ENCODE measurements at places on chromosomes 5 and 9.

DNA sequence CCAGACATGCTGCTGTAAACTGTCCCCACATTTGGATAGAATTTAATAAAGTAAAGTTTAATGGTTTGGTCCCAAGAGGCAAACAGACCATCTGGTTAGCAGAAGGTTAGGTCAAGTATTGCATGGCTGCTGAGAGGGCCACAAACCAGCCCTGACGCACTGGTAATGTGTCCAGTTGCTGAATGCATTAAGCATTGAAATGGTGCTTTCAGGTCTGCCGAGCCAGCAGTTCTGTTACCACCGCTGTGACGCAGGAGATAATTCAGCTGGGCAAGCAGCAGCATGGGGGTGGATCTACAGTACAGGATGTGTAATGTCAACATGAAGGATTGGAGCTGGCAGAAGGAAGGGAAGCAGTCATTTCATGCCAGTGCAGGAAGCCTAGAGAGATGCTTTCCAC lies 16.0 kb downstream of the ZNF462 start:
- DNase-seq, result peak; percentile 89

DNA sequence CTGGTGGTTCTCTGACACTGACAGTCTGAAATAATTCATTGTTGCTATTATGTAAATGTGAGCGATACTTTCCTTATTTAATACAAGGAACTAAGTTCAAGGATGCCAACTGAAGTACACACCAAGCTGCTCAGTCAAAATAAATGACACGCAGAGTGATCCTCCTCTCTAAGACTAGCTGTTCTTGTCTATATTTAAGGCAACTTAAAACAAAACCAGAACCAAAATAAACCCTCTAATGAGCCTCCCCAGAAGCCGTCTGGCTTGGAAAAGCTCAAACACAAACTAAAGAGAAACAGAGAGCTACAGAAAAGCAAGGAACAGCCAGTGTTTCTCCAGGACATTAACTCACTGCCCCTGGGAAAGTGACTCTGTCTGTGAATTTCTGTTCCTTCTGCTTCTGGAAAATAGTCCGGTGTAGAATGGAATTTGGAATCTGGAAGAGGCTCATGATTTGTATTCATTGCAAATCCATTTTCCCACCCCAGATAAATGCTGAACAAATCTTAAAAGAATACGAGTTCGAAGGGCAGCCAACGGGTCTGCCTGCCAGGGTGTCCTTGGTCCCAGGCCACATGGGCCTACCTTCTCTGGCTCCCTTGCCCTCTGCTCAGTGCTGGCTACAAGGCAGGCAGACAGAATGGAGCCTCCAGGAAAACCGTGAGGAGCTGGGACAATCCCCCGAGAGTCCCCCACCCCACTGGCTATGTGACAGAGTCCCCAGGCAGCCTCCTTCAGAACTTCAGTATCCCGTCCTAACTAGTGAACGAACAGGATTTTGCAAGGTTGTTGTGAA lies 14.8 kb downstream of the GGTA1 start:
- no peak for DNase-seq

DNA sequence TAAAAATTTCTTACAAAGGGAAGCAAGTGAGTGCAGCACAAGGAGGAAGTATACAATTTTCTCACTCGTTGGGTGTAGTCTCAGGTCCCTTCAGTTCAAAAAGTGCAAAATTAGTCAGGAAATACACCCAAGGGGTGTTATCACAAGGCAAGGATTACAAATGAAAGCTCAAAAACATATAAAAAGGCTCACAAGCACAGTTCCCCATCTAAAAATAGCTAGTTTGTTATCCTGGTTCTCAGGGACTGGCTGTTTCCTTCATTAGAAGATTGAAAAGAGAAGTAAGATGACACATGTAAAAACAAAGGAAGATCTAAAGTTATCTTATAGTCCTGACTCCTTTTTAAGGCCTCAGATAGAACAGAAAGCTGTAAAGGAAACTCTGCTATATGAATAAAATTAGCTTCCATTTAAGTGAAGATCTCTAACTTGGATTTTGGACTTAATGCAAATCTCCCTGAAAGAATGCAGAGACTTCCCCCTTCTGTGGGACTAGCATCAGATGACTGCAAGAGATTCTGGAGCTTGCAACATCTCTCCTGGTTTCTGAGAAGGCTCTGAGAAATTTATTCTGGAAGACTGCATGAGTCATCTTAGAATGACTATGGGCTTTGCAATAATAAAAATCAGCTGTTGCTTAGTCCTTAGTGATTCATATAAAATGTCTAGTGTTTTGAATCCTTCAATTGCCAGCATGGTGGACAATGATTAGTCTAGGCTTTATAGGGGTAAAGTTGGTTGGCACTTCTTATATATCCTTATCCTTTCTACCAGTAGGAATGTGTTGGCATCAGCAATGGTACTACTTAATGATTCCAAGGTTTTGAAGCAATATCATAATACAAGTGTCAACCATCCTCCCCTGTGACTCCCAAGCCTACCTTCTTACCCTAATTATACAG lies 25.4 kb downstream of the DAB2 start:
- DNase-seq, result no peak

DNA sequence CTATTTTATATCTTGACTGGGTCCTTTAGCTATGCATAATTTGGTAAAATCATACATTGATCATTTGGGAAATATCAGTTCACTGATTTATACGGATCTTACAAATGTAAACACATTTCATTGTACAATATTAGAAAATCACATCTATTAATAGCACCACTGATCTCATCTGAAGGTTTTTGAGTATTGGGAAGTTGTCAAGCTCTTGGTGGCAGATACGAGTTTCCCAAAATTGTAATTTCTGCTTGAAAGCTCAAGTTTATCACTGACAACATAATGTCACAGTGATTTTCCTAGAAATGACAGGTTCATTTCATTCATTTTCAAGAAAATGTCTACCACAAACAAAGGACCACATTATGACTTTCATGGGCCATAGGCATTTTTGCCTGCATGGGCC lies 3.0 kb upstream of the MACROH2A1 start:
- no peak for DNase-seq

DNA sequence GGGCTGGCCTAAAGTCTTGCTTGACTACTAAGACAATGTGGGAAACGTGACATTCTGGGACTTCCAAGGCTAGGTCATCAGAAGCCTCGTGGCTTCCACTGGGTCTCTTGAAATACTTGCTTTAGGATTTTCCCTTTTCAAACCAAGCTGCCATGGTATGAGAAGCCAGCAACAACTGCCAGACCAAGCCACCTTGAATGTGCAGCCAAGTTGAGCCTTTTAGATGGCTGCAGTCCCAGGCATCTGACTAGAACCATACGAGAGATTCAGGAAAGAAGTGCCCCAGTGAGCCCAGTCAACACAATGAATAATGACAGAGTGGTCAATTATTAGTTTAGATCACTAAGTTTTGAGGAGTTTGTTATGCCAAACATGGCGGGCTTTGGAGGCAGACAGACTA lies 143.3 kb downstream of the SLF1 start:
- no peak for DNase-seq

- DNase-seq, result no peak
These were observed 120.4 kb downstream of the RAPGEF6 start for GRCh38 chr5:131514316-131515283.

- no peak for DNase-seq
These were observed 294.3 kb upstream of the HAPLN1 start for GRCh38 chr5:84014966-84015365.

DNA sequence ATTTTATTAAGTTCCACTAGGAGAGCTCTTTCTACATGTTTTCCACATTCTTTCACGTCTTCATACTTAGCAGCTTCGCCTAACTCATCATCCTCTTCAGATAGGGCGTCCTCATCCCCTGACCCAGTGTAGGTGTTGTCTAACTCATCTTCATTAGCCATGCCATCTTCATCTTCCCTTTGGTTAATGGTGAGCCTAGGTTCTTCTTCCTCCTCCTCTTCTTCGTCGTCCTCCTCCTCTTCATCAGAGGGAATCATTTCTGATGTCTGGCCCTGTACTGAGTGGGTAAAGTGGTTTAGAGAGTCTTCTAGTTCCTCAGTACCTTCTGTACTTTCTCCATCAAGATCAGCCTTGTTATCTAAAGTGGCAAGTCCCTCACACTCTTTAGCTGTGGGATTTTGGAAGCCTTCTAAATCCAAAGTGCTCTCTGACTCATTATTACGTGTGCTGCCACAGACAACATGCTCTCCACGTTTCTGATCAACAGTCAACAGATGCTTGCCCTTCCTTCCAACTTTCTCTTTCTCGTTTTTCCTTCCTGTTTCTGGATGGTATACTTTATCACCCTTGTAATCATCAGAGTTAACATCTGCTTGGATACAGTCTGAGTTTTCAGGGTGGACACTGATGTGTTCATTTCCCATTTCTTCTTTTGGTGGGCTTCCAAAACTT lies 31.1 kb downstream of the TUT7 start:
- DNase-seq, result no peak

- DNase-seq, result peak; percentile 7
These were observed 1.5 kb downstream of the CDC42SE2 start for GRCh38 chr5:131265311-131265803.

DNA sequence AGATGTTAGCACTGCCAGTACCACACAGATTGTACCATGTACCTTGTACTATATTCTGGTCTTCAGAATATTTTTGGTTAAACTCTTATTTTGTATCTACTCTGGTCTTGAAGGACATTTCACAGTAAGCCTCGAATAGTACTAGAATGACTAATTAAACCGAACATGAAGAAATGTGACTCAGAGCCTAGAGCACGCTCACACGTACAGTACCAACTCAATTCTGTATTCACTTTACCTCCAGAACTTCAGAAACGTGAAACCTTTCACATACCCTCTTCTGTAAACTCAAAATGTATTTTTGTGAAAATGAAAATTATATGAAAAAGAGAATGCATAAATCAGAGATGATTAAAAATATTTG lies 112.8 kb downstream of the MVB12B start:
- no peak for DNase-seq

DNA sequence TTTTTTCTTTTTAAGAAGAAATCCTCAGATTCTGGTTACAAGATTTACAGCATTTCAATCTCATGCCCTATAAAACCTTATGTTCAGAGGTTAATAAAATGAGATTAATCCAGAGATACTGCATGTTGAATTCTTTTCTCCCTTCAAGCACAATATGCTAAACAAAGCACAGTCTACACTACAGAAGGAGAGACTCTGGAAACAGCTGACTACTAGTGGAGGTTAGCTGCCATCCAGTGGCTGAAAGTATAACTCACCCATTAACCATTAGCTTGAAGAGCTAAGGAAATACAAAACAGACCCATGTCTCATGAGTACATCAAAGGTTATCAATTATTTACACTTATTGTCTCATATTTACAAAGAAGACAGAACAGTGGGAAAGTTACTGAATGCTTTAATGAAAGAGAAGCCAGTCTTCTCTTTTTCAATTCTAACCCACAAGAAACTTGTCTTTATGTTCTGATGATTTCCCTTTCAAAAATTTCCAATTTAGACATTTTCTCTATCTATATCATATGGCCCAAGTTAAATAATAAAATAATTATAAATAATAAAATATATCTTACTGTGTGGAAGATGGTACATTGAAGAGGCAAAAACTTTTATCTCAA lies 12.7 kb upstream of the DNAH5 start:
- peak; percentile 96 for DNase-seq

- DNase-seq, result no peak
These were observed 286.1 kb downstream of the TRPM3 start for GRCh38 chr9:70835323-70835722.

DNA sequence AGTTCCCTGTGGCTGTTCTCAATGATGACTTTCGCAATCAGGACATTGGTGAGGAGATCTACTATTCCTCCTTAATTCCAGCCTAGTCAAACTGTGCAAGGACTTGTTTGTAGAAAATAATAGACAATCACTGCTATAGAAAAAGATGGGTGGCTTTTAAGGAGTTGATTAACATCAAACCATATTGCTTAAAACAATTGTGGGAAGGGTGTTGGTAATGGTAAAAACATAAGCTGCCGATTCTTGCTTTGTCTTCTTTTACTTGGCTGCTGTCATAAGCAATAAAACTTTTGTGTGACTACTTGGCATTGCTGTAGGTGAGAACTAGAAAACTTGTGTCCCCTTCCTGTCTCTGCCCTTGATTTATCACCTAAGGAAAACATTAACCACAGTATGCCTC lies 561.2 kb upstream of the SEMA6A start:
- no peak for DNase-seq

DNA sequence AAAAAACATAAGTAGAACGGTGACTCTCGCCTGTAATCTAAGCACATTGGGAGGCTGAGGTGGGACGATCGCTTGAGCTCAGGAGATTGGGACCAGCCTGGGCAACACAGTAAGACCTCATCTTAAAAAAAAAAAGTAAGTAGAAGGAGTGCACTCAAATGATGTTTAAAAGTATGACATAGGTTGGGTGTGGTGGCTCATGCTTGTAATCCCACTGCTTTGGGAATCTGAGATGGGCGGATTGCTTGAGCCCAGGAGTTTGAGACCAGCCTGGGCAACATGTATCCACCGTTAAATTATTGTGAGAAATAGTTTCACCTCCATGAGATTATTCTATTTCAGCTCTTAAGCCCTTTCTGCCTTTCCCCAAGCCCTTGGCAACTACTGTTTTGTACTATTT lies 11.2 kb downstream of the DENND4C start:
- no peak for DNase-seq

GRCh38 chr5:101517795-101518194 lies 614.7 kb upstream of the ST8SIA4 start:
- DNase-seq, result no peak

DNA sequence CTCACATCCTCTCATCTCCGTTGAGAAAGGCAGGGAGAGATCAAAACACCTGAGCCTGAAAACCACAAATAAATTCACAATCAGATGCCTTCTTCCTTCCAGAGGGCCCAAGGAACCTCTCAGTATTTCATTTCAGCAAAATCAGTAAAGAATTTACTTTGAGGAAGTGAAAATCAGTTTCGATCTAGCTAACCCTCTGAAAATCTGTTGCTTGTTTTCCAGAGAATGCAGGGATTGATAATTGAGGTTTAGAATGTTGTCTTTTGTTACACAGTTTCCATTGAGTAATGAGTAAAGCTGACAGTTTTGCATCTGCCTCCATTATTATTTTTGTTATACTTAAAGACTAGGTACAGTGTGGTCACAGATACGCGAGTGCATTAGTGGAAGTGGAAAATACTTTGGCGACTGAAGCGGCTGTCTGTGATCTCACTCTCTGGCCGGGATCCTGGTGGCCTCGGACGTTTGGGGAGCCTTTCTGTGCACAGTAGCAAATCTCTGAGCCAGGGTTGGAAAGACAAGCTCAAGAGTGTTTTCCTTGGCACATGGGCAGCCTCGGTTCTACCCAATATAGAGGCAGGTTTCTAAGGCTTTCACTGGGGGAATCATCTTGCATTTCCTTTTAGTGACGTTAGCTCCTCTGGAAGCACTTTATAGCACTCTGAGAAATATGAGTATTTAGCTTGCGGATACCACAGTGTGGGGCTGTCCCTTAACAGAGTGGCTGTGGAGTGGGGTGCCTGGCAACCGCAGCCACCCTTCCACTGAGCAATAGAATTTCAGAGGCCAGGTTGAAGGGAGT lies 32.2 kb upstream of the ANGPTL2 start:
- no peak for DNase-seq

GRCh38 chr9:117394655-117395054 lies 20.2 kb downstream of the ASTN2 start:
- no peak for DNase-seq

- DNase-seq, result no peak
These were observed 47.7 kb downstream of the CNTRL start for GRCh38 chr9:121122246-121123032.

- no peak for DNase-seq
These were observed 58.1 kb upstream of the KLF9 start for GRCh38 chr9:70472268-70473249.

GRCh38 chr9:4290427-4290837 lies 9.4 kb downstream of the GLIS3 start:
- DNase-seq, result no peak

GRCh38 chr9:80649001-80649420 lies 1040.3 kb downstream of the TLE1 start:
- DNase-seq, result no peak

Data from NCI-H510A treated with DMSO at 0.1 percent for 48 hours (cell line).